ENCODE measurements at places on chromosomes 7 and 10.
A peak's percentile ranks its signal among the peaks of the same experiment; 100 is the strongest.

DNA sequence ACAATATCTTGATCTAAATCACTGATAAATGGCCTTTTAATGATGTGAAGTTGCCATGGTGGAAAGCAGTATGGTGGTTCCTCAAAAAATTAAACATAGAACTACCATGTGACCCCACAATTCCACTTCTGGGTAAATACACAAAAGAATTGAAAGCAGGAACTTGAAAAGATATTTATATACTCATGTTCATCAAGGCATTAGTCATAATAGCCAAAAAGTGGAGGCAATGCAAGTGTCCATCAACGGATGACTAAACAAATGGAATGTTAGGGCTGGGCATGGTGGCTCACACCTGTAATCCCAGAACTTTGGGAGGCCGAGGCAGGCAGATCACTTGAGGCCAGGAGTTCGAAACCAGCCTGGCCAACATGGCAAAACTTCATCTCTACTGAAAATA lies 2.0 kb upstream of the DNAJC12 start:
- no peak for DNase-seq

GRCh38 chr7:22858640-22859561 lies 36.3 kb upstream of the TOMM7 start:
- no peak for DNase-seq

- no peak for DNase-seq
Observed at GRCh38 chr7:8274589-8274988, 12.6 kb upstream of the ICA1 start.

- no peak for DNase-seq
Observed at GRCh38 chr7:116361767-116362166, 137.8 kb upstream of the CAV2 start.

- DNase-seq: no peak
Observed at GRCh38 chr10:97494863-97495506, 3.2 kb downstream of the MMS19 start.

DNA sequence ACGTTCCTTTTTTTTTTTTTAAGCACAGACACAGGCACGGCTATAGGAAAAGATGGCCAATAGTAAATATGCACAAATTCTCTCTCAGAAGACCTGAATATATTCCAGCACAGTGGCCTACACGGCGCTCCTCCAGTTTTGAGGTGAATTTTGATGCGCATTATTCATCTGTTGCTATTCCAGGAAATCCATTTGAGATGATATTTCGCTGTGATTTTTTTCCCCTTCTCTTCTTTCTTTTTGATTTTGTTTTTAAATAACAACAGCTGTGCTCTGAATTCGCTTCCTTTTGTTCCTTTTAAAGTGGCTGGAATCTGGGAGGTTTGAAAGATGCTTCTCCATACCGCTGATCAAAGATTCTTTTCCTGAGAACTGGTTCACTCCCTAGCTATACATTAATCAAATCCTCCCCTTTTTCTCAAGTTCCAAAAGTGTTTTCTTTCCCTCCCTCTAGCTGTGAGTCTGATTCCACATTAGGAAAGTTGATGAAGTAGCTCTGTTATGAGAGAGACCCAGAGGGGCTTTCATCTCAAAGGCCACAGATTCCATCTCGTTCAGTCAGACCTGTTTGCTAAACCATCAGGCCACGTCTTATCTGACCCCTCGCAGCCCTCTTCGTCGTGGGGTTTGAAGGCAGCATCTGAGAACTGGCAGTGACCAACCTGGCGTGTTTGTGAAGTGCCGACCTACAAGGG lies 602.7 kb upstream of the NRP1 start:
- no peak for DNase-seq

- DNase-seq: no peak
Observed at GRCh38 chr7:118511146-118511545, 286.6 kb downstream of the ANKRD7 start.

DNA sequence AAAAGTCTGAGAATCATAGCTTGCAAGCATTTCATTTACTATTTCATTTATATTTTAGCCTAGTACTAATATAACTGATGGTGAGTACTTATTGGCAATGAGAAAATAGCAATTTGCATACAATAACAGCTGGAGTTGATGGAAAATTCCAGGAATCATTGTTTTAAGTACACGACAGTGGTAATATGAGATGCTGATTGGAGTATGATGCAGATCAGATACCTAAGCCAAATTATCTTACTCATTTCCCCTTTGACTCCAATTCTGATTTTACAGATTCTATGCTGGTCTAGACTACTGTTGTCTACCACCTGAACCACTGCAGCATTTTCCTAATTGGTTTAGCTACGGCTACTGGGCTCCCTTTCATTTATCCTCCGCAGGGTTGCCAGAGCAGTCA lies 36.7 kb downstream of the GNG11 start:
- DNase-seq: no peak

DNA sequence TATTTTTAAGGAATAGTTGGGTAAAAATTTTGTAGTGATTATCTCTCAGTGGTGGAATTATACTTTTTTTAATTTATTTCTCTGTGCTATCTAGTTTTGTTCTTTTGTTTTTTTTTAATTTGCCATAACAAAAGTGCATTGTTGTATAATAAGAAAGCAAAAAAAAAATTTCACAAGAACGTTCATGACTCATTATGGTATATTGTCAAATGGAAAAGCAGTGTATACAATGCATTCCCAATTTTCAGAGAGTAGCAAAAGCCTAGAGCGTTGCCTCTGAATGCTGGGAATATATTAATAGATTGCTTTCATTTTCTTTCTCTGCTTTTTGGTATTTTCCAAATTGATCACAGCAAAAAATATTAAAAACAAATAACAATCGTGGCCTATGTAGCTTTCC lies 46.3 kb upstream of the GPAM start:
- DNase-seq: no peak

DNA sequence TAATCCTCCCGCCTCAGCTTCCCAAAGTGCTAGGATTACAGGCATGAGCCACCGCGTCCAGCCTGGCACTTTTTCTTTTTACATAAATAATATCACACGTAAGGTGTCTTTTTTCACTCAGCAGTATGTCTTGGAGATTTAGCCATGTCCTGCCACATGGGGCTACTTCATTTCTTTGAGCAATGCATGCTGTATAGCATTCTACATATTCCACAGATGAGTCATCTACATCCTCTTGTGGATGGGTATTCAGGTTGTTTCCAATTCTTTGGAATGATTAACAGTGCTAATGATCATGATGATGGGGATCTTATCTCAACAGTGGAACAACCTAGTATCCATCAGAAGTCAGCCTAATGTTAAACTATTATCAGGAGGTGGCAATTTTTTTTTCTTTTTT lies 50.8 kb downstream of the ZNF503 start:
- no peak for DNase-seq

DNA sequence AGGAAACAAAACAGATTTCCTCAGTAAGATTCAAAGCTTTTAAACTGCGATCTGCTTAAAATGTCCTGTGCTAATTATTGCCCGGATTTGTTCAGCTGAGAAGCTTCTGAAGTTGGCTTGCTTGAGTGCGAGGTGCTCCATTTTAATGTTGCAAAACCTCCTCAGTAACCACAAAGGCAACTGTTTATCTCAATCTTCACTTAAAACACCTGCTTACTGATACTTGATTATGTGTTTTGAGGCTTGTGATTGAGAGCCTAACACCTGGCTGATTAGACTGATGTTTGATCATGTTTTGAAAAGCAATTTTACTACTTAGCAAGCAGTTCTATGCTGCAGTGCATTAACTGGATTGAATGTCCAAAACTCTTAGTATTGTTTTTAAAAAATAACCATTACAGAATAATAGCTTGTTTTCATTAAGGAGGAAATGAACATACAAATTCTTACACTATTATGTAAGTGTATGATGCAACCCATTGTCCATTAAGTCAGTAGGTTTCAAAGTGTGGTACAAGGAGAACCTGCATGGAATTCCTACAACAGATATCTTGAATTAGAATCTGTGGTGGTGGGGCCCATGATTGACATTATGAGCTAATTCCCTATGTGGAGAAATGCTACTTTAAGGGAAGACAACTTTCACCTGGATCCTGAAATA lies 96.9 kb upstream of the FAM180A start:
- no peak for DNase-seq

GRCh38 chr10:79133416-79133815 lies 64.7 kb downstream of the ZMIZ1 start:
- DNase-seq: no peak

DNA sequence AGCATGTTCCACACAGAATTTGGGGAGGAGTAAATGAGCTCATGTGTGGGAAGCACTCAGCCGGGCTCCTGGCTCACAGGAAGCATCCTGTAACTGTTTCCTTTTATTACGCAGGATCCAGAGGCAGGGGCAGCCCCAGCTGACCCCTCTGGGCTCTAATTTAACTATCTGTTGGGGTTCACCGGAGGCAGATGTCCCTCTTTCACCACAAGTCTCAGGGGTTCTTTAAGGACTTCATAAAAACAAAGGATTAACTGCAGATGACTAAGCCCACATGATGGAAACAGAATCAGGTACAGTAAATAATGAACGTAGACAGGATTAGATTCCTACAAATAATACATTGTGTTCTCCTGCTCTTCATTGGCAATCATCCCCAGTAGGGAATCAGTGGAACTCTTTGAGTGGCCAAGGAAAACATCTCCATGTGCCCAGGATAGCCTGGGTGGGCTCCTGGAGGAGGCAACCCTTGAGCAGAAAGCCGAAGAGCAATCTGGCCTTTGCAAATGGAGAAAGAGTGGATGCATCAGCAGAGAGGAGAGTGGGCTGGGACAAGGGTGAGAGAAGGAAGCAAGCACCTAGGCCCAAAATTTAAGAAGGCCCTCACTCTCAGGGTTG lies 24.6 kb downstream of the TBXAS1 start:
- no peak for DNase-seq

- no peak for DNase-seq
Observed at GRCh38 chr10:72808001-72808400, 85.5 kb upstream of the OIT3 start.

DNA sequence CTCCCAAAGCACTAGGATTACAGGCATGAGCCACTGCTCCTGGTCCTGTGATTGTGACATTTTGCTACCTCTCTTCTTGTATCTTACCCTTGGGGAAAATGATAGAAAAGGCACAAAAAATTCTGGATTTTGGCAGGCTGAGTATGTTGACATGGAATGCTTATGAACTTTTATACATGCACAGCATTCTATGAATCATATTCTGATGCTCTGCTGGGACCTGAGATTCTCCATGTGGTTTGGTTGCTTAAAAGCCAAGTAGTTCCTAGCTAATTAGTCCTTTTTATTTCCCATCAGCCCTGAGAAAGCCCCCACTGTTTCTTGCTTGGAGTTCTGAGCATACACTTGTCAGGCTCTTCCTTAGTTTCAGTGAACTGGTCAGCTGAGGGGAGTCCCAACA lies 8.3 kb upstream of the KAZALD1 start:
- DNase-seq: no peak

GRCh38 chr10:70493660-70494234 lies 15.2 kb downstream of the PALD1 start:
- peak; percentile 63 for DNase-seq

- no peak for DNase-seq
Observed at GRCh38 chr10:99906470-99906869, 103.3 kb downstream of the DNMBP start.

GRCh38 chr7:111229916-111230315 lies 139.0 kb downstream of the LRRN3 start:
- DNase-seq: no peak

DNA sequence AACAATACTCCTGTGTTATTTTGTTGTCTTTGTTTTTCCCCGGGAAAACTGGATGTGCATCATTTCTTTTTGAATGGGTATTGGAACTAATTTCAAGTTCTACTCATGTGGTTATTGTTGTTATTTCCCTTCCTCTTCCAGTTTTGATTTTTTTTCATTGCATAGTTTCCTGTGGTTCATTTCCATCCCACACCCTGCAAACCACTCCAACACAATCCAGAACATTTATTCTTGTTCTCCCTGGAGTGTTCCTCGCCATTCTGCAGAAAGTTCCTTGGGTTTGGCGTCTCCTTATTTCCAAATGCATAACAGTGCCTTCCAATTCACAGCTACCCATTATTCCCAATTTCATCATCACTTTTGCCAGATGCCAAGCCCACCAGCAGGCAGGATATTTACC lies 775.1 kb downstream of the TNS3 start:
- no peak for DNase-seq

GRCh38 chr7:4100148-4100547 lies 581.9 kb upstream of the FOXK1 start:
- DNase-seq: no peak

DNA sequence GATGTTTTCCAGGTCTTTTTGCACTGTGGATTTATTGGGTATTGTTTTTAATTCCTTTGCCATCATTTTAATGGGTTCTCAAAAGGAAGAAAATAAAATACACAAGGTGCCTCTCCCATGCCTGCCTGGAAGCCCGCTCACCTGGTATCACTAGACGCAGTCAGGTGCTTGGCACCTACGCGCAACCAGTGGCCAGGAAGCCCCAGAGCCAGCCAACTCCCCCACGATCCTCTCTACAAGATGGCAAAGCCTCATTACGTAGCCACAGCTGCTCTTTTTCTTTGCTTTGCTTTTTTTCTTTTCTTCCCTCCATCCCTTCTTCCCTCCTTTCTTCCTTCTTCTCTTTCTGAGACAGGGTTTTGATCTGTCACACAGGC lies 34.3 kb downstream of the BAIAP2L1 start:
- DNase-seq: no peak

DNA sequence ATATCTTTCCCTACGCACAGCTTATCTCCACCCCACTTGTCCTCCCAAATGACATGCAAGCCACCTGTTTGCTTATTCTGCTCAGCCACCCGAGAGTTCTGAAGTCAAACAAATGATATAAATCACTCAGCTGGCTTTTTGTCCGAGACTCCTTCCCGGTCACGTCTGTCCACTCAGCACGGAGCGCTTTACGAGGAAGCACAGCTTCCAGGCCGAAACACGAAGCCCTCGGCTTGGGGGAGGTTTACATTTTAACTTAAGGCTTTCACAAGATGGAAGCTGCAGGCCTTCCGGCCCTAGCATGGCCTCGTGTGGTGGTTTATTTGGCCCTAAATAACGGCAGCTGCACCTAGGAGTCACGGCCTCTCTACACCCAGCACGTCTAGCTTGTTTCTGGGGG lies 60.1 kb upstream of the GNA12 start:
- no peak for DNase-seq

GRCh38 chr10:30125496-30125895 lies 66.1 kb upstream of the JCAD start:
- DNase-seq: no peak

GRCh38 chr7:122726881-122727280 lies 24.2 kb upstream of the RNF148 start:
- no peak for DNase-seq

DNA sequence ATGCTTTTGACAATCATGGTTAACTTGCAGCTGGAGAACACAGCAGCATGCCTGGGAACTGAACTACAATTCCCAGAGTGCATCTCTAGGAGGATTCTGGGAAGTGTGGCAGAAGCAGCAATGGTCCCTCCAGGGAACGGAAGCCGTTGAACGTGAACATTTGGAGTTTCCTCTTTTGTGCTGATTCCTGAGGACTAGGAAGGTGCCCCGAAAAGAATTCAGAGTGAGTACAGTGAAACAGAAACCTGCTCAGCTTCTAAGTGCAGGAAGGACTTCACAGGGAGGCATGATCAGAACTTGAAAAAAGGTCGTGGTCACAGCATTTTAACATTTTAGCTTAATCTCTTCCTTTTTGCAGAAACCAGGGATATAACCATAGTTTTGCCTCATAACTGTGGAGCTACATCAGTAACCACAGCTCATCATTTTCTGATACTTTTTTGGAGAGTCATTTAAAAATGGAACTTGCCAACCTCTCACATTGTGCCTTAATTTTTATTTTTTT lies at the start of gene NUDT13:
Gene NUDT13 (plus strand): TSS at position 111 of the 505 bp plus-strand sequence. CDS start 3,911 bp downstream, outside the sequence.
- peak; percentile 36 for DNase-seq

All from heart right ventricle (tissue), 16 donors.